Right lung (tissue), 10 donors: ENCODE measurements at places on chromosomes 6 and 20. TPM values are rescaled to one million over a fixed set of nuclear protein-coding genes. Genes with fewer than 3 reads are reported as not detected.

The POU5F1 gene
- 0.72 TPM for polyA plus RNA-seq

The C20orf144 gene
- polyA plus RNA-seq = 0.32 TPM

The C20orf204 gene
- polyA plus RNA-seq = 1.7 TPM

The BCAS4 gene
- polyA plus RNA-seq = 8.2 TPM

- DNase-seq = no peak
These were observed 476 bp downstream of the IGF2R start for GRCh38 chr6:159969204-159969912.

- DNase-seq = no peak
These were observed 47.5 kb downstream of the EFCAB8 start for GRCh38 chr20:32906200-32906599.

GRCh38 chr6:109091314-109092024, 3.2 kb downstream of the SESN1 start:
- DNase-seq = no peak

- no peak for DNase-seq
These were observed 215.3 kb upstream of the SUPT3H start for GRCh38 chr6:45592991-45593390.
